ENCODE measurements at places on chromosomes 2 and 18. TPM values are rescaled to one million over a fixed set of nuclear protein-coding genes. Genes with fewer than 3 reads are reported as not detected.

Gene EVX2
- total RNA-seq, result not detected

Gene GCKR
- total RNA-seq, result 0.44 TPM

Gene DUSP2
- total RNA-seq, result 5.5 TPM

Gene MSH6
- 31.3 TPM for total RNA-seq

Gene SDC1
- 90.0 TPM for total RNA-seq

Gene UGT1A4
- total RNA-seq, result not detected

Gene LRRC30
- not detected for total RNA-seq

Gene DSG2
- total RNA-seq, result 27.6 TPM

Gene FRZB
- 2.9 TPM for total RNA-seq

Gene ASPRV1
- 1.9 TPM for total RNA-seq

GRCh38 chr2:204109681-204110080 is 173.1 kb downstream of the ICOS start:
- no peaks in the 10 kb centered on the region for H3K36me3 ChIP-seq
- H3K27ac ChIP-seq, result no peak overlapping the region
- H3K27me3 ChIP-seq, result no peaks in the 10 kb centered on the region
- H3K4me3 ChIP-seq, result no peak overlapping the region
- no peak for DNase-seq

GRCh38 chr2:101111262-101111838 is 39.8 kb downstream of the TBC1D8 start:
- DNase-seq, result no peak
- H3K36me3 ChIP-seq, result no peaks in the 10 kb centered on the region
- H3K4me3 ChIP-seq, result no peak overlapping the region
- no peaks in the 10 kb centered on the region for H3K27me3 ChIP-seq
- H3K4me1 ChIP-seq, result peaks cover 68% of the 10 kb centered on the region

- no peaks in the 10 kb centered on the region for H3K36me3 ChIP-seq
- no peak for DNase-seq
- H3K4me1 ChIP-seq, result peaks cover 19% of the 10 kb centered on the region
- no peak overlapping the region for H3K4me3 ChIP-seq
- no peak overlapping the region for H3K27ac ChIP-seq
- no peaks in the 10 kb centered on the region for H3K27me3 ChIP-seq
These were observed 33.7 kb downstream of the SFT2D3 start for GRCh38 chr2:127735044-127735443.

DNA sequence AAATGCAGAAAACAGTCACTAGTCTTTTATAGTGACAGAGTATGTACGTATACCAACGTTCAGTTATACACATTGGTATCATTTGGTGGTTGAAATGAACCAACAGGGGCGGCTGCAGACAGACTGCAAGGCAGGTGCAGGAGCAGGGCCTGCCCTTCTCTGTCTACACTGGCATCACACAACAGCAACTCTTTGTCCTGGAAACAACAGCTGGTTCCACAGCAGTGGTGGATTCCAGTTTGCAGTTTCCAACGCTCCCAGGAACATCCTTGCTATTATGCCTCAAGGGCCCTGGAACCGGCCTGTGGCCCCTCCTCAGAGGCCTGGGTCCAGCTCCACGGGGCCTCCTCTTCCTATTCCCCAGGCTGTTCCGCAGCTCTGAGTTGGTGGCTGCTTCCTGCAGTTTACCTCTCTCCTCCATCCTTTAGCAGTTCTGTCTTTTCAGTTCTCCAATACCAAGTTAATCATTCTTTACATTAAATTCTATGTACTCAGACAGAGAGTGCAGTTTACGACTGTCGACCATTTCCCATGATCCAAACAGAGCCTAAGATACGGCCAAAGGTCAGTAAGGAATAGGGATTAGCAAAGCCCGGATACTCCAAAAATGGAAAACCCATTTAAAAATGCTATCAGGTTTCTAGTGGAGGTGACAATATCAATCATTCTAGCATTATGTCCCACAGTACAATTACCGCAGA is 87.8 kb downstream of the NOL10 start:
- H3K27ac ChIP-seq, result no peak overlapping the region
- no peaks in the 10 kb centered on the region for H3K27me3 ChIP-seq
- peaks cover 63% of the 10 kb centered on the region for H3K36me3 ChIP-seq

- H3K27me3 ChIP-seq, result no peaks in the 10 kb centered on the region
- H3K4me1 ChIP-seq, result no peaks in the 10 kb centered on the region
- DNase-seq, result no peak
- H3K4me3 ChIP-seq, result no peak overlapping the region
- H3K36me3 ChIP-seq, result no peaks in the 10 kb centered on the region
These were observed 237.7 kb downstream of the EIPR1 start for GRCh38 chr2:3139906-3140305.

DNA sequence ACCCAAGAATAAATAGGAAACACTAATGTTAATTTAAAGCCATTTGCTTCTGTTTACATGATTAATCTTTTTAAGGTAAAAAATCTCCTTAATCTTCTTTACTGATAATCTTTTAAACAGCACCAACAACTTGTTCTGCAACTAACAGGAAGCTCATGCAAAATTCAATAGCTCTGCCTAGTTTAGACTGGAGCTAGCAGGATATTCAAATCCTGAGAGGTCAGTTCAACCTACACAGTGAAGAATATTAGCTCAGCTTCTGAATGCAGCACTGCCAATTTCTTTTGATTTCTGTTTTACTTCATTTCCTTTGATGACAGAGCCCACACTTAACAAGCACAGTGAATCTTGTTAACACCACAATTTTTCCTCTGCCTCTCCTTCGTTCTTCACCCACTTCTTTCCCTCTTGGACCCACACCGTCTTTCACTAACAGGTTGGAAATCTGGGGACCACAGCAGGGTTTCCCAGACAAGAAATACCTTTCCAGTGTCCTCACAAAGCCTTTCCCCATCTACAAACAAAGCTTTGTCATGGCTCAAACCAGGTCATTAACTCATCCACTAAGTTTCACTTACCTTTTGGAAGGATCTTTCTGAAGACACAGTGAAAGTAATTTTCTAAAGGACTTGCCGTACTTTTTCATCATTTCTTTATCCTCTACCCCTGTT is 109.8 kb downstream of the STK39 start:
- H3K27me3 ChIP-seq, result no peaks in the 10 kb centered on the region
- no peak overlapping the region for H3K27ac ChIP-seq
- no peaks in the 10 kb centered on the region for H3K4me1 ChIP-seq
- no peak for DNase-seq
- H3K36me3 ChIP-seq, result no peaks in the 10 kb centered on the region
- no peak overlapping the region for H3K4me3 ChIP-seq

DNA sequence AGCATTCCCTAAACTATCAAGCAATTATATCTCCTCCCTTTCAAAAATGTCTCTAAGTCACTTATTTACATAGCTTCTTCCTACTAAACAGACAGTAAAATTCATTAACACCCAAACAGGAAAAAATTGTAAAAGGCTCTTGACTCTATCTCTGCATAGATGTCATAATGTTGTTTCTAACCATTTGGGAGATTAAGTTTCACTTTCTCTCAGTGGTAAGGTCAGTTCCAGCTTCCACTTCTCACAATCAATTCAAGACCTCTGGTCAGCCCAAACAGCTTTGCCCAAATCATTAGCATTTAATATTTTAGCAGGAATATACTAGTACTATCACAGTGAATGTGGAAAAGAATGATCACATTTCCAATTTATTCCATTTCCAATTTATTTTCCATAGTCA is 374.3 kb upstream of the MC4R start:
- H3K36me3 ChIP-seq, result no peaks in the 10 kb centered on the region
- no peak overlapping the region for H3K27ac ChIP-seq
- no peak overlapping the region for H3K4me3 ChIP-seq
- H3K4me1 ChIP-seq, result no peaks in the 10 kb centered on the region

DNA sequence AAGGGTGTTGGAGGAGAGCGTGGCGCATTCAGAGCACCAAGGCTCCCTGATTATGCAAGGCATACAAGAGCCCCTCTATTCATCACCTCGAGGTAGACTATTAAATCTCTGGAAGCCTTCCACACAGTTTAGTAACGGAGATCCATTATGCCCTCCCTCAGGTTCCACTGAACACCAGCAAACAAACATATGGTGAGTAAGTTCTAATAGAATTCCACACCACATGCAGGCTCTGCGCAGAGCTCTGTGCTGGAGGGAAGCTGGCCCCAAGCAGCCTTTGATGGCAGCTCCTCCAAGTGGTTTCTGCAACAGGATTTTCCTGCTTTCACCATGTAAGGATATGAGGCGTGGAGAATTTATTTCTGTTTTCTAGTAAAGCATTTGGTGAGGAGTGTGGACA is 238.6 kb downstream of the C1D start:
- DNase-seq, result no peak
- no peaks in the 10 kb centered on the region for H3K36me3 ChIP-seq
- H3K4me1 ChIP-seq, result peaks cover 5% of the 10 kb centered on the region
- H3K27me3 ChIP-seq, result no peaks in the 10 kb centered on the region
- no peak overlapping the region for H3K27ac ChIP-seq

DNA sequence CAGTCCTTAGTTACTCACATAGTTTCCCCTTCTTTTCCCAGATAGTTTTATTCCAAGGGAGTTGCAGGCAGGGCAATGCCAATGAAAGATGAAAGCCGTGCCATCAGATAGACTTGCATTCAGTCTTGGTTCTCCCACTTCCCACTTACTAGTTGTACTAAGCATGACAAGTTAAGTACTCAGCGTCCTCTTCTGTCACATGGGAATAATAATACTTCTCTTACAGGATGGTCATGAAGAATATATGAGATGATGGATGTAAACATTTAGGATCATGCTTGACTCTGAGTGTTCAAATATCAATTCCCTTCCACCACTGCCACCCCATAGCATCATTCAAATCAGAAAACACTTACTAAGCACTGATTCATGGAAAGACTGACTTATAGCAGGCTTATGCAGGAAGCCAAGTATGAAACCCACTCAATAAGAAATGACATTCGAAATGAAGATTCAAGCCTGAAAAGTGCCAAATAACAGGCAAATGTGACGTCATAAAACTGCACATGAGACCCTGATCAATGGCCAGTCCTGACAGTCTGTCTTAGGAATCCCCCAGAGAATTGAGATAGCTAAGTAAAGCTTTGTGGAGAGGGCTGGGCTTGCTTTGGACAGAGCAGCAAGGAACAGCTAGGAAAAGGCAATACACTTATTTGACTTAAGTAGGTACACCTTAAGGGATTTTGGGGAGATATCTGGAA is 11.1 kb upstream of the EVA1A start:
- H3K27me3 ChIP-seq, result no peaks in the 10 kb centered on the region
- H3K27ac ChIP-seq, result peak overlapping the region; percentile 71
- no peaks in the 10 kb centered on the region for H3K4me1 ChIP-seq
- H3K36me3 ChIP-seq, result no peaks in the 10 kb centered on the region

- H3K36me3 ChIP-seq, result no peaks in the 10 kb centered on the region
- H3K27me3 ChIP-seq, result no peaks in the 10 kb centered on the region
- no peak for DNase-seq
These were observed 98.7 kb downstream of the COPS8 start for GRCh38 chr2:237184192-237184918.

DNA sequence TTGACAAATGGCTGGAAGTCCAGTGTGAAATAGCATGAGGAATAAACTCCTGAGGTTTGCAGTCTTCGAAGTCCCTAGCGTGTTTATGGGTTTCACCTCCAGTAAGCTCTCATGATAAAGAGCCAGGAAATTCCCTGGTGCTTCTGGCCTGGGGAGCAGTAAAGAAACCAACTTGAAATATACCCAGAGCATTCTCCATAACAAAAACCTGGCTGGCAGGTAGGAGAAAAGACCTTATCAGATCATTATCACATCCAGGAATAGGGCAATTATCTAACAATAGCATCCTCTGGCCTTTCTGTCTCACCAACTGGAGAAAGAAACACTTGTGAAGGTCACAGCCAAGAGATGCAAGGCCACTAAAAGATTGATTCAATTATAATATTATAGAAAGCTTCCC is 513.6 kb upstream of the LRRTM4 start:
- H3K27me3 ChIP-seq, result no peaks in the 10 kb centered on the region
- no peaks in the 10 kb centered on the region for H3K36me3 ChIP-seq
- H3K4me3 ChIP-seq, result no peak overlapping the region

GRCh38 chr18:50973367-50974126 is 5.7 kb downstream of the ELAC1 start:
- H3K27me3 ChIP-seq, result no peaks in the 10 kb centered on the region
- no peak for DNase-seq
- H3K4me3 ChIP-seq, result no peak overlapping the region
- peaks cover 42% of the 10 kb centered on the region for H3K36me3 ChIP-seq

DNA sequence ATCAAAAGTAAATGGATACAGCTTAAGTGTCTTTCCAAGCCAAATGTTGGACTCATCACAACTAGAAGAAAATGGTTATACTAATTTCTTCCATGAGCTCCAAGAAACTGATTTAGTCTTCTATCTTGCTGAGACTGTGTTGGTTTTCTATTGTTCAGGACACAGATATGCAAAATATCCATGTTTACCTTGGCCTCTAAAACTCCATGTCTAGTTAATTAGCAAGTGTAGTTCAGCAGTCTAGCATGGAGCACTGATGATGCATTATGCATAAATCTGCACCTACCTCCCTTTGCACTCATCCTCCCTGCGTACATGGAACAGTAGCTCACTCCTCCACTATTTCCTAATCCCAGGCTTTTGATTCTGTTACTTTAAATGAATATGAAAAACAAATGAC is 731.4 kb upstream of the CHAC2 start:
- no peaks in the 10 kb centered on the region for H3K27me3 ChIP-seq
- H3K36me3 ChIP-seq, result no peaks in the 10 kb centered on the region
- H3K4me3 ChIP-seq, result no peak overlapping the region
- H3K4me1 ChIP-seq, result no peaks in the 10 kb centered on the region

- H3K27ac ChIP-seq, result no peak overlapping the region
- DNase-seq, result no peak
- no peaks in the 10 kb centered on the region for H3K4me1 ChIP-seq
- H3K36me3 ChIP-seq, result no peaks in the 10 kb centered on the region
These were observed 267.9 kb downstream of the FBXO15 start for GRCh38 chr18:73879766-73880165.

GRCh38 chr18:49690312-49690711 is 123.0 kb downstream of the ACAA2 start:
- H3K36me3 ChIP-seq, result no peaks in the 10 kb centered on the region
- no peak for DNase-seq
- no peaks in the 10 kb centered on the region for H3K4me1 ChIP-seq
- H3K27me3 ChIP-seq, result no peaks in the 10 kb centered on the region
- no peak overlapping the region for H3K27ac ChIP-seq

- H3K27me3 ChIP-seq, result no peaks in the 10 kb centered on the region
- peaks cover 8% of the 10 kb centered on the region for H3K4me1 ChIP-seq
- DNase-seq, result no peak
- H3K27ac ChIP-seq, result no peak overlapping the region
These were observed 63.0 kb downstream of the STK25 start for GRCh38 chr2:241445426-241445825.

DNA sequence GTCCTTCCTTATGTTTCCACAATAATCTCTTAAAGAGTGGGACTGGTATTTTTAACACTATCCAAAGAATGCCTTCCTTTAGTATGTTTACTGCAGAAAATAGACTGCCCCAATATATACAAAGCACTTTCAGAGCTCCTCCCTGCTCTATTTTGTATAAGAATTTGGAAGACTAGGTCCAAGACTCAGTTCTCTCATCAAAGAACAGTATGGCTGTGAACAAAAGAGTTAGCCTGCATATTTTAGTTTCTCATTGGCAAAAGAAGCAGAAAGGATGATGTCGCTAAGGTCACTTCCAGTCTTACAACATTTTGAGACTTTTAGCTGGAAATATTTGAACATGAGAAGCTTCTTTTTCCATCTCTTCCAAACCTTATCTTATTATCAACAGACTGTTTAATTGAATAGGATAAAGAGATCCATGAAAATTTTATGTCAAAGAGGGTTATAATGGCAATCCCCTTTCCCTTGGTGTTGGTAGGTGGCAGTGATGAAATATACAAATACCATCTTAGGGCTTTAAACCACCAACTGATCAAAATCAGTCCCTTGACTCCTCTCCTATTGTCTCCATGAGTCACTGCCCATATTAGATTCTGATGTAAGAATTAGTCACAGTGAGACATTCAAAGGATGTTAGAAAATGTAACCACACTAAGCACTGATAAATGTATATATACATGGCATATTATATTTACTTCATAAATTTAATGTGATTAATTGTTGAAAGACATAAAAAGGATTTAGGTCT is 266.9 kb upstream of the DSEL start:
- no peaks in the 10 kb centered on the region for H3K27me3 ChIP-seq
- no peak for DNase-seq
- no peaks in the 10 kb centered on the region for H3K4me1 ChIP-seq
- H3K4me3 ChIP-seq, result no peak overlapping the region
- H3K27ac ChIP-seq, result no peak overlapping the region
